ENCODE measurements at places on chromosomes 2 and 18.
A peak's percentile ranks its signal among the peaks of the same experiment; 100 is the strongest.

DNA sequence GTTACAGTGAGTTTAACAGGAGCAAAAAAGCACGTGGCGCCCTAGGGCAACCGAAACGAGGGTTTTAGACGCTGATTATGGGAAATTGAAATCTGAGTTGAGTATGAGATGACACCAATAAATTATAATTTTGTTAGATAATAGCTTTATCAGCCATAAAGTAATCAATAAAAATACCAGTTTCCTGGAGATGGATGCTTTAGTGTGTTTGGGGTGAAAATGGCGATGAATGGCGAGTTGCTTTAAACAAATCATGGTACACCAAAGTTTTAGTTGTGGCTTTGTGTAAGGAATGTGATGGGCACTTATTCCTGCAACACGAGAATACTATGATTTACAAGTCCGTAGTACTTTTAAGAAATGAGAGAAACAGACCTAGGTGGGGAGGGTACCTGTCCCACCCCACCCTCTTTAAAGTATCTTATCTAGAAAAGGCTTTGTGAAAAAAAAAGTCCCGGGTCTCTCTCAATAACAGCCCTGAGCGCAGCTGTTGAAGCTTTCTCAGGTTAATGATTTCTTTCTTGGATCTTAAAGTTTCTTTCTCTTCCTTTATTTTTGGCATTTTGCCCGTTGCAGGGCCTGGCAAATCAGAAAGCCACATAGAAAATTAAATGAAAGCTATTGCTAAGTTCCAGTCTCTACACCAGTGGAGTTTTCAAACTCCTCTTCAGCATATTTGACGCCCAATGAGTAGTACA is 1.5 kb upstream of the RRM2 start:
- H3K27me3 ChIP-seq, result peaks cover 2% of the 10 kb centered on the region
- no peak for DNase-seq
- H3K36me3 ChIP-seq, result peaks cover 49% of the 10 kb centered on the region
- peaks cover 27% of the 10 kb centered on the region for H3K4me1 ChIP-seq

- DNase-seq, result no peak
- no peak overlapping the region for H3K4me3 ChIP-seq
- no peak overlapping the region for H3K27ac ChIP-seq
These were observed 2.6 kb upstream of the FAM171B start for GRCh38 chr2:186691231-186691630.

GRCh38 chr18:34224423-34225217 is at the start of gene NOL4:
NOL4 (minus strand) TSS chr18:34224913; CDS start chr18:34223253, 1,660 bp downstream.
- DNase-seq, result peak; percentile 2
- peaks cover 2% of the 10 kb centered on the region for H3K4me1 ChIP-seq
- no peak within 1 kb of the TSS for H3K4me3 ChIP-seq
- H3K27me3 ChIP-seq, result peaks cover 28% of the 10 kb centered on the region
- no peak within 1 kb of the TSS for H3K27ac ChIP-seq

DNA sequence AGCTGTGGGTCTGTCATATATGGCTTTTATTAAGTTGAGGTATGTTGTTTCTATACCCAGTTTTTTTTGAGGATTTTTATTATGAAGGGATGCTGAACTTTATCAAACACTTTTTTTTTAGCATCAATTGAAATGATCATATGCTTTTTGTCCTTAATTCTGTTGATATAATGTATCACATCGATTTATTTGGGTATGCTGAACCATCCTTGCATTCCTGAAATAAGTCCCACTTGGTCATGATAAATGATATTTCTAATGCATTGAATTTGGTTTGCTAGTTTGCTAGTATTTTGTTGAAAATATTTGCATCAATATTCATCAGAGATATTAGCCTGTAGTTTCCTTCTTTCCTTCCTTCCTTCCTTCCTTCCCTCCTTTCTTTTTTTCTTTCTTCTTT is 22.5 kb upstream of the CWC22 start:
- no peaks in the 10 kb centered on the region for H3K36me3 ChIP-seq
- H3K4me1 ChIP-seq, result no peaks in the 10 kb centered on the region
- H3K27me3 ChIP-seq, result peaks cover 24% of the 10 kb centered on the region
- no peak for DNase-seq
- H3K27ac ChIP-seq, result no peak overlapping the region

DNA sequence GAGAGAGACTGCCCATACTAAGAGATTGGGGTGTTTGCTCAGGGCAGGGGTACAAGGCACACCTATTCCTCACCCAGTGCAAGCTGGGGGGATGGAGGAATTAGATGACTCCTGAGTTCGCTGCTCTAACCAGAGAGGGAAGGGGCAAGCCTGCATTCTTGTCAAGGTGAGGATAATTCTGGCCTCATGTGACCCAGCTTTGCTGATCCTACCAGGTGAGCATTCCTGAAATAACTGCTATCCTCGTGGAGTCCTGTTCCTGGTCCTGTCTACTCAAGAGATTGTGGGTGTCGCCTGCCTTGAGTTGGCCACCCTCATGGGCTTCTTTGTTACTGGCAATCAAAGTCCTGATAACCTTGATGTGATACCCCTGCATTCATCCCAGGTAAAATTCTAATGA is 206.0 kb downstream of the SPP2 start:
- H3K4me3 ChIP-seq, result no peak overlapping the region
- H3K36me3 ChIP-seq, result no peaks in the 10 kb centered on the region
- no peaks in the 10 kb centered on the region for H3K27me3 ChIP-seq

GRCh38 chr18:42001801-42002200 is 46.8 kb downstream of the PIK3C3 start:
- H3K27me3 ChIP-seq, result no peaks in the 10 kb centered on the region
- peaks cover 60% of the 10 kb centered on the region for H3K36me3 ChIP-seq
- H3K4me1 ChIP-seq, result peaks cover 3% of the 10 kb centered on the region
- H3K27ac ChIP-seq, result no peak overlapping the region
- no peak overlapping the region for H3K4me3 ChIP-seq

- H3K4me3 ChIP-seq, result no peak overlapping the region
- H3K27ac ChIP-seq, result no peak overlapping the region
- H3K36me3 ChIP-seq, result no peaks in the 10 kb centered on the region
- no peaks in the 10 kb centered on the region for H3K27me3 ChIP-seq
- H3K4me1 ChIP-seq, result peaks cover 2% of the 10 kb centered on the region
- DNase-seq, result peak; percentile 14
These were observed 24.4 kb downstream of the ZNF407 start for GRCh38 chr18:74622072-74622471.

Measured in activated CD8-positive, alpha-beta T cell treated with anti-CD3 and anti-CD28 coated beads for 36 hours (primary cell).